AG04449 (cell line): ENCODE measurements at places on chromosomes 11 and 22.

DNA sequence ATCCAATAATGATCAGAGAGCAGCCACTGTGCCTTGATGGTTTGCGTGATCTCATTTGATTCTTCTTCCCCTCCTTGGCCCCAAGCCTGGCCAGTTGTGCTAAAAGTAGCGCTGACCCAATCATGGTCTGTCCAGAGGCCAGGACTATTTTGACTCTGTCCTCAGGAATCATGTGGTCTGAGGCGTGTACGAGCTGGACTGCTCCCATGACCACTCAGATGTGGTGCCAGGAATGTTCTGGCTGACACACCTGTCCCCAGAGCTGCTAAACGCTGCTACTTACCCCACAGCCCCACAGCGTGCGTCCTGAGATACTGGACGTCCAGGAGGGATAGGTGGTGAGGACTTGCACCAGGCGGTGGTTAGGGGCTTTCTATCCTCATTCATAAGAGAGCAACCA, 70.5 kb downstream of the FEZ1 start:
- DNase-seq: no peak

DNA sequence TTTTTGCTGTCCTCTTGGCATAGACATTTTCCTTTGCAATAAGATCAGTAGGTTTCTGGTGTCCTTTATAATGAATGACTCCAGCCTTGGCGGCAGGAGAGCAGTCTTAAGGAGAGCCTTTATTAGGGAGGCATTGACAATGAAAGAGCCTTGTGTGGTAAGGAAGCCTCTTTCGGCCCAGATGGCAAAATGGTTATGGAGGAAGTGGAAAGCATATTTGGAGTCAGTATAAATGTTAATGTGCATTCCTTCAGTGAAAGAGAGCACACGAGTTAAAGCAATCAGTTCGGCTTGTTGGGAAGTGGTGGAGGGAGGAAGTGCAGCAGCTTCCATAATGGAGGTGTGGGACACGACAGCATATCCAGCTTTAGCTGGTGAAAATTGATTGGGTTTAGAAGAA, 18.1 kb upstream of the ANO1 start:
- no peak for DNase-seq

DNA sequence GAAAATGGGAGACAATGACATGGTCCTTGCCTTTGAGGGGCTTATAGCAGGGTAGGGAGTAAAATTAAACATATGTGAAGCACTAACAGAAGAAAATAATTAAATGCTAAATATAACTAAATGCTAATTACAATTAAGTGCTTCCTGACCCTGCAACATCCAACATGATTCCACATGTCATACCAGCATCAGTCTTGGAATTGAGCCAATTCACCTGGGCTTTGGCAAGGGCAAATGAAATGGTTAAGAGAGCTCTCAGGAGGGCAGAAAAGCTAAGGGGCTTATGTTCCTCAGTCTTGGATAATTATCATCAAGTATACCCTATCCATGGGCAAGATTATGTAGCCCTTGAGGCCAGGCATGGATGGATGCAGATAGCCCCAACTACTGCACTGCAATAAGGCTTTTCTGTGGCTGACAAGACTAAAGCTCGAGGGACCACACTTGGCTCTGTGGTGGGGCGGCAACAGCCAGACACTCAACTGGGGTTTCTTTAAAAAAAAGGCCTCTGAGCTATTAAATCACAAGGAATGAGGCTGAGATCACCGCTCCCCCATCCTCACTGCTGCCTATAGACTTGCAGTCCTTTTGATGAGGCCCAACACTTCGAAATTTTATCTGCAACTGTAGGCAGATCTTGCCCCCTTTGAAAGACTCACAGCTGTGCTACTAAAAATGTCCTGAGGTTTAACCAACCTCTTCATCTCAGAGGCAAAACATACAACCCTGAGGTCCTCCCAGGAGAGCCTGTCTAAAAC, 39.0 kb downstream of the IL18BP start:
- DNase-seq: no peak

DNA sequence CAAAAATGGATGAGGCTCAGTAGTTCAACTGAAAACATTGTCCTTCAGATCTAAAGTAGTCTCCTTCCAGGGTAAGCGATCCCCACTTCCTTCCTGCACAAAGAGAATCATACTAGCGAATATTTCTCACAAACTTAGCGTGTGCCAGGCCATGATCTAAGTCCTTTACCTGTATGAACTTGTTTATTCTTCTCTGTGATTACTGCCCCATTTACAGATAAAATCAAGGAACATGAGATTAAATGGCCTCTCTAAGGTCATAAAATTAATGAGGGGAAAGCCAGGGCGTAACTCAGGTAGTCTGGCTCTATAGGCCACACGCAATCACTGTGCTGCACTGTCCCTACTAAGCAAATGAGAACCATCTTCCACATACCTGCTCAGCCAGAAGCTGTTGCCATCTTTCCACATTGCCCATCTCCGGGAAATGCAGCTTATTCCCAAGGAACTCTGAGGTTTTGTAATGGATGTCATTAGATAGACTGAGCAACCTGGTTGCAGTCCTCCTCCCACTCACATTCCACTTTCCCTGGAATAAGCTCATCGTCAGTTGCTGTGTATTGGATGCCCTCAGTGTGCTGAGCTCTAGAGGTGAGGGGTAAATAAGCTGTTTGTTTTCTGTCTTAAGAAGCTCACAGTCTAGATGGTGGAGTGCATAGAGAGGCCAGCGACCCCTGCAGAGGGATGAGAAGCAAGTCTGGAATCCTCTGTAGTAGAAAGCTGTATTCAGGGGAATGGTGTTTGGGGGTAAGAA, 146.3 kb downstream of the SNX19 start:
- DNase-seq: no peak

DNA sequence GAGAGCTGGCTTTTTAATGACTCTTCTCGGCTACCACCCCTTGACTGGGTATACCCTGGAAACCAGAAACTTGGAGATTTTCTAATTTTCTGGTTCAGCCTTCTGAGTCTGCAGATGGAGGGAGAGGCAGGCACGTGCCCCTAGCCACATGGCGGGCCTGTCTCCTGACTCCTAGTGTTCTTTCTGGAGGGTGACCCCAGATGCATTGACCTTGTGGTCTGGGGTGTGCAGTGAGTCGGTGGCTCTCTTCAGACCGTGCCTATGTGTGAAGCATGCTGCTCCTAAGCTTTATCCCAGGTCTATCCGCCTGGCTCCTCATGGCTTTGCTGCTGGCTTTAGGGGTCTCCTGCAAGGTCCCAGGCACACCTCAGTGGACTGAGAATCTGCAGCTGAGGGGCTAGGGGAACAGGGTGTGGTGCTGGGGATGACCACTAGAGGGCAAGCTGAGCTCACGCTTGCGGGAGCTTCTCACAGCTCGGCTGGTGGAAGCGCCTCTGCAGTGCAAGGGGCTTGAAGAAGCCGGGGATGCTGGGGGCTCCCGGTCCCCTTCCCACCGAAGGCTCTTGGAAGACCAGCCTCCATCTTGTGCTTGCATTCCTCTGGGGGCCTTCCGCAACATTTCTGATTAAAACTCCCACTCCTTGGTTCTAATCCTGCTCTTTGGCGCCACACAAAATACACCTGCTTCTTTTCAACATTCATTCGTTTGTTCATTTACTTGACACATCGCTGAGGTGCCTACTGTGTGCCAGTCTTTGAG, 51.8 kb downstream of the OTOG start:
- DNase-seq: peak; percentile 3

- no peak for DNase-seq
Observed at GRCh38 chr11:59918987-59919589, 19.1 kb upstream of the OOSP1 start.

DNA sequence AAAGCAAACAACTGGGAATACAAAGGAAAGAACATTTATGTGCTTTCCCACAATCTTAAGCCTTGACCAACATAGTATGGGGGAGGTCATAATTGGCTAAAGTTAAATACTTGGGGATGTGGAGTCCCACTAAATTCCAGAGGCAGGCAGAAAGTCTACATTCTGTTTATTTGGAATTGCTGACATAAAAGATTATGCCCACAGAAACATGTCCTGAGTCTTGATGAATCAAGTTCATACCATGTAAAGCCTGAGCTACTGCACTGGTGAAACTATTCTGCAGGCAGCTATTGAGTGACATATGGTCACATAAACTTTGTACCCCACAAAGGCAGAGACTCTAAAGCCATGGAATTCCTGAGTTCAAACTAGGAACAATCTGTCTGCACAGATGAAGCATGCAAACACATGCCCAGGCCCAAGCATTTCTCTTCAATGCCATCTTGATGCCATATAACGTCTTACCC, 69.9 kb upstream of the CHRM4 start:
- DNase-seq: peak; percentile 38

DNA sequence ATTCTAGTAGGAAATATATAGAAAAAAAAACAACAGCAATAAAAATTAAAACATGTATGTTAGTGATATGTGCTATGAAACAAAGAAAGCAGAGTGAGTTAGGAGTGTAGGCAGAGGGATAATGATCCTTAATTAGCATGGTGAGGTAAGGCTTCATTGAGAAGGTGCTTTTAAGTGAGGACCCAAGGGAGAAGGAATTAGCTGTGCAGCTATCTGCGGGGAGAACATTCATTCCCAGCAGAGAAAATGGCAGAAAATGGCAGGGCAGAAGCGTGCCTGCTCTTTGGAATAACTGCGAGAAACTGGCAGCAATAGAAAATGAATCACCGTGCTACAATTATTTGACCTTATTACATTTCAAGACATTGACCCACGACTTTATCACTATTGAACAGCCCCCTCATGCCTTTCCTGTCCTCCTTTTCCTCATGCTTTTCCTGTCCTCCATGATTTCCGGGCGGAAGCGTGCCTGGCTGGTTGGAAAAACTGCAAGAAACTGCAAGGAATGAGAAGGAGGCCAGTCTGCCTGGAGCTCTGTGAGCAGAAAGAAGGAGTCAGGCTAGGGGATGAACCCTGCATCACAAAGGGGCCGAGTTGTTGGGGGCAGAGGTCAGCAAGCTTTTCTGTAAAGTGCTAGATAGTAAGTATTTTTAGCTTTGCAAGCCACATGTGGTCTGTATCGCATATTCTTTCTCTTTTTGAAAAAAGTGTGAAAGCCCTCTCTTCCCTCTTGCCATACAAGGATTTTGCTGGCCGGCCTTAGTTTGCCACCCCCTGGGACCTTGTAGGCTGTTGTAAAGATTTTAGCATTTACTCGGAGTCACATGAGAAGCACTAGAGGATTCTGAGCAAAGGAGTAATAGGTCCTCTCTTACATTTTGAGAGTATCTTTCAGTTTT, 37.1 kb upstream of the SWAP70 start:
- no peak for DNase-seq

DNA sequence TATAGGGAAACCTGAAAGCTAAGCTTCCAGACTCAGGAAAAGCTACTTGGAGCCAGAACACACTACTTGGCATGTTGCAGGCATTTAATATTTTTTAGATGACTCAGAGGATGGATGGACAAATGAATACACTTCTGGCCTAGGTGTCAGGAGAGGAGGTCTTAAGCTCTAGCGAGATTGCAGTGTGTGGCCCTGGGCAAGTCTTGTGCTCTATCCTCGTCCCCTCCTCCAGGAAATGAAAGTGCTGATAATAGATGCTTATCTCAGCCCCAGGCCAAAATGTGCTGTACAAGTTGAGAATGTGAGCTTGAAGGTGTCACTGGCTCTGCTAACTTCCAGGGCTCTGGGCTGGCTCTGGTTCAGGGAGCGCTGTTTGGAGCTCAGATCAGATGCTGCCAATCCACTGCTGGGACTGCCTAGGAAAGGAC, 136.3 kb downstream of the PKNOX2 start:
- DNase-seq: no peak

DNA sequence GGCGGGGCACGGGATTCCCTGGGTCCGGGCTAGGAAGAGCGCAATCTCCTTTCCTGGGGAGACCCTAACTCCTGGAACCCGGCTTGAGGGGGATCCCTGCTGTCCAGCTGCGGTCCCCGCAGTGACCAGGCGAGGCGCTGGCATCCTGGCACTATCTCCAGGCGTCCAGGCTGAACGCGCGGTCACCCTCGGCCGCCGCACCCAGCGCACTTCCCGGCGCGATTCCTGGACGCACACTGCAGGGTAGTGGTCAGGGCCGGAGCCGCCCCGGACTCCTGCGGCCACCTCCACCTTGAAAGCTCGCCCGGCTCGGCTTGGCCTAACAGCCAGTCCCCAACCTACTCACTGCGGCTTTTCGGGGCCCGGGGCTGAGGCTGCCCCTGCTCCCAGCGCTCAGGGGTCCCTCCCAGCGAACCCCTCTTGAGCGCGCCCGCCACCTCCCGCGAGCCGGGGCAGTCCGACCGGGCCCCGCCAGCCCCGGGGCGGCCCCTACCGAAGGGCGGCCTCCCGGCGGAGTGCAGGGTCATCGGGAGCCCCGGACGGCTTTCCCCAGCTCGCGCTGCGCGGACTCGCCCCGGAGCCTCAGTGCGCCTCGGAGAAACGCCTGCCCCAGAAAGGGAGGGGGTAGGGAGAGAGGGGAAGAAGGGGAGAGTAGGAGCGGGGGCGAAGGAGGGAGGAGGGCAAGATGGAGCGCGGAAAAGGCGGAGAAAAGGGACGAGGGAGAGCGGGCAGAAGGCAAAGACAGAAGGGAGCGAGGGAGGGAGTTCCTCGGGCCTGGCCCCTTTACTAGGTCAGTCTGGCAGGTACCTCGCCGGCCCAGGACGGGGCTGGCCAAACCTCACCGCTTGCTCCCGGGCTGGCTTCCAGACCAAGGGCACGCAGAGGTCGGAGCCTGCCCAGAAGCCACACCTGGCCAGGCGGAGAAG, 1.0 kb downstream of the POU2AF3 start:
- DNase-seq: no peak

DNA sequence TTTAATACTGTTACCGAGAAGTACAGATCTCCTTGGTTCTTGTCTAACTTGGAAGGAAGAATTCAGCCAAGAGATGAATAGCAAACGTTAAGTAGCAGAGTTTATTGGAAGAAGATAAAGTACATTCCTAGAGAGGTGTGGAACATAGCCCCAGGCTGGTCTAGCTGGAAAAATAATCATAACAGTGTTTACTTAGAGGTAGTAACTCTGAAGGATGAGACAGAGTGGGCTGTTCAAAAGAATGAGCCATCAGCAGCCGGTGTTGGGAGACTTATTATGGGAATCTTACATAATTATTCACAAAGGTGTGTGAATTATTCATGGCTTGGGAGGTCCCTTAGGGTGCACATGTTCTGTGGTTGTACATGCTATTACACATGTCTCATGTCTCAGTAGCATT, 276.5 kb downstream of the LUZP2 start:
- no peak for DNase-seq

DNA sequence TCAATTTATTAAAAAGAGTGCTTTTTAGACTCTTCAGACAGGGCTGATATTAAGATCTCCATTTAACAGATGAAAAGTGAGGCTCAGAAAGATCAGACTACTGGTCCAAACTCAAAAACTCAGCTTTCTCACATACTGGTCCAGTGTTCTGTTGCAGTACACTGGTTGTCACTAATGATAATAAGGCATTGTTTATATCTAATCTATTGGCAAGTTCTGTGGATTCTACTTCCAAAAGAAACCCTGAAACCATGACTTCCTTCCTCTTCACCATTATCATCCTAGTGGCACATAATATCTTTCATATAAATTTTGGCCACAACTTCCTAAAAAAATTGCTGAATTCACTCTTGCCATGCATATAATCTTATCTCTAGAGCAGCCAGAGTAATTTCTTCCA, 36.9 kb downstream of the F2 start:
- DNase-seq: no peak

GRCh38 chr11:71294846-71295600, 42.6 kb upstream of the SHANK2 start:
- DNase-seq: no peak
